ENCODE measurements at places on chromosomes 4 and X.

DNA sequence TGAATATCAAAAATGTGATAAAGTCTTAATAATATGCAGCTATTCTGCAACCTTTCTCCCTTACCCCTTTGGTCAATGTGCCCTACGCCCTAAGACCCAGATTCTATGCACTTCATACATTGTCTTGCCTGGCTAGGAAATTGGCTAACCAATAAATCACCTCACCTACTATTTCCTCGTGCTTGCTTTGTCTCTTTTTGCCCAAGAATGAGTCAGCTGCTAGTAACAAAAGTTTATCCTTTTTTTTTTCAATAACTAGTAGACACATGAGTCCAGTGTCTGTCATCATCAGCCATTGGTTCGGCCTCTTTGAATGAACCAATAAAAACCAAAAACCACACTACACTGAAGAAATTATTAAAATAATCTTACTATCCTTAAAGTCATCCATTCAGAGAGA is 387.1 kb downstream of the PPP3CA start:
- no peaks in the 10 kb centered on the region for H3K4me1 ChIP-seq
- H3K4me3 ChIP-seq: no peak overlapping the region
- H3K36me3 ChIP-seq: no peaks in the 10 kb centered on the region
- no peaks in the 10 kb centered on the region for H3K27me3 ChIP-seq
- H3K27ac ChIP-seq: no peak overlapping the region

- no peaks in the 10 kb centered on the region for H3K4me1 ChIP-seq
- H3K27me3 ChIP-seq: no peaks in the 10 kb centered on the region
- H3K27ac ChIP-seq: no peak overlapping the region
- no peak overlapping the region for H3K4me3 ChIP-seq
Observed at GRCh38 chrX:108833993-108834392, 97.6 kb upstream of the IRS4 start.

GRCh38 chrX:149433051-149433450 is 72.1 kb downstream of the IDS start:
- no peak overlapping the region for H3K4me3 ChIP-seq
- H3K27ac ChIP-seq: no peak overlapping the region
- no peaks in the 10 kb centered on the region for H3K4me1 ChIP-seq
- H3K36me3 ChIP-seq: no peaks in the 10 kb centered on the region
- no peaks in the 10 kb centered on the region for H3K27me3 ChIP-seq
- DNase-seq: no peak

DNA sequence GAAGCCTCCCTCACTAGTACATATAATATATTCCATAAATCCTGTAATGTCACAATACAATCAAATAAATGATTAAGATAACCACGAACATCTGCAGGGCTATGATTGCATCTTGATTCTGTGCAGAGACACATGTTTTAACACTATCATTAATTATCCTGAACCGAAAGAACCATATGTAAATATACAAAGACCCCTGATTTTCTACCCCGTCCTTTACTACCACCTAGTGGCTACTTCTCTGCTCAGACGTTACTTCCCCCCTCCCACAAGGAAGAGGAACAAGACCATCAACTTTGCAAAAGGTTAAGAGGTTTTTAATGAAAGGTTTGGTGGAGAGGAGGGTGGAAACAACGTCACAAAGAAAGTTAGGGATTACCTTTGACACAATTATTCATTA is 134.0 kb downstream of the COL4A6 start:
- no peak overlapping the region for H3K27ac ChIP-seq
- DNase-seq: no peak
- H3K4me1 ChIP-seq: no peaks in the 10 kb centered on the region
- H3K27me3 ChIP-seq: no peaks in the 10 kb centered on the region

GRCh38 chr4:172708184-172708583 is 460.4 kb upstream of the GALNT7 start:
- no peak overlapping the region for H3K27ac ChIP-seq
- no peaks in the 10 kb centered on the region for H3K4me1 ChIP-seq
- H3K36me3 ChIP-seq: no peaks in the 10 kb centered on the region
- DNase-seq: no peak

GRCh38 chrX:11336201-11336600 is 43.0 kb downstream of the AMELX start:
- no peak overlapping the region for H3K27ac ChIP-seq
- no peak overlapping the region for H3K4me3 ChIP-seq
- H3K36me3 ChIP-seq: no peaks in the 10 kb centered on the region
- no peak for DNase-seq

- H3K27ac ChIP-seq: no peak overlapping the region
- DNase-seq: no peak
- H3K27me3 ChIP-seq: no peaks in the 10 kb centered on the region
- H3K36me3 ChIP-seq: no peaks in the 10 kb centered on the region
- no peak overlapping the region for H3K4me3 ChIP-seq
Observed at GRCh38 chrX:104018126-104018525, 4.6 kb upstream of the H2BW1 start.

- H3K4me3 ChIP-seq: no peak overlapping the region
- no peak for DNase-seq
- H3K4me1 ChIP-seq: no peaks in the 10 kb centered on the region
- H3K27ac ChIP-seq: no peak overlapping the region
Observed at GRCh38 chrX:123487236-123487635, 245.6 kb downstream of the THOC2 start.

- H3K4me1 ChIP-seq: no peaks in the 10 kb centered on the region
- no peaks in the 10 kb centered on the region for H3K36me3 ChIP-seq
- H3K27me3 ChIP-seq: no peaks in the 10 kb centered on the region
- no peak overlapping the region for H3K4me3 ChIP-seq
- DNase-seq: peak; percentile 15
- H3K27ac ChIP-seq: no peak overlapping the region
Observed at GRCh38 chr4:177163532-177163931, 146.1 kb upstream of the NEIL3 start.

GRCh38 chr4:146271466-146271865 is 57.1 kb downstream of the REELD1 start:
- no peaks in the 10 kb centered on the region for H3K4me1 ChIP-seq
- H3K4me3 ChIP-seq: no peak overlapping the region
- no peak for DNase-seq
- H3K36me3 ChIP-seq: no peaks in the 10 kb centered on the region
- no peaks in the 10 kb centered on the region for H3K27me3 ChIP-seq

DNA sequence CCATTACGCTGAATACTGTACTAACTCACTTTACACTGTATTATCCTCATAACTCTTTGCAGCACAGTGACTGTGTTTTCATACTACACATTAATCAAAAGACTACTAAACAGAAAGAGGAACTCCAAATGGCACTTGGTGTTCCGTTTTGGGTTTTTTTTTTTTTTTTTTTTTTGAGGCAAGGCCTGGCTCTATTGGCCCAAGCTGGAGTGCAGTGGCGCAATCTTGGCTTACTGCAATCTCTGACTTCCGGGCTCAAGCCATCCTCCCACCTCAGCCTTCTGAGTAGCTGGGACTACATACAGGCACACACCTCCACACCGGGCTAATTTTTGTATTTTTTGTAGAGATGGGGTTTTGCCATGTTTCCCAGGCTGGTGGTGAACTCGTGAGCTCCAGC is 10.7 kb downstream of the KLHL8 start:
- peak; percentile 10 for DNase-seq
- no peaks in the 10 kb centered on the region for H3K36me3 ChIP-seq
- H3K4me1 ChIP-seq: no peaks in the 10 kb centered on the region
- H3K4me3 ChIP-seq: no peak overlapping the region
- no peak overlapping the region for H3K27ac ChIP-seq

GRCh38 chr4:122963216-122963615 is 40.8 kb upstream of the NUDT6 start:
- peaks cover 3% of the 10 kb centered on the region for H3K36me3 ChIP-seq
- no peaks in the 10 kb centered on the region for H3K4me1 ChIP-seq
- no peak overlapping the region for H3K4me3 ChIP-seq

- no peak overlapping the region for H3K27ac ChIP-seq
- peaks cover 3% of the 10 kb centered on the region for H3K27me3 ChIP-seq
- DNase-seq: no peak
- no peaks in the 10 kb centered on the region for H3K36me3 ChIP-seq
- H3K4me3 ChIP-seq: no peak overlapping the region
Observed at GRCh38 chrX:108268434-108269080, 169.7 kb downstream of the COL4A6 start.

GRCh38 chr4:118206627-118207026 is 146.2 kb downstream of the PRSS12 start:
- no peaks in the 10 kb centered on the region for H3K36me3 ChIP-seq
- H3K27ac ChIP-seq: no peak overlapping the region
- no peaks in the 10 kb centered on the region for H3K27me3 ChIP-seq
- no peak for DNase-seq
- H3K4me3 ChIP-seq: no peak overlapping the region

- no peaks in the 10 kb centered on the region for H3K4me1 ChIP-seq
- DNase-seq: no peak
- H3K27ac ChIP-seq: no peak overlapping the region
- no peak overlapping the region for H3K4me3 ChIP-seq
- H3K36me3 ChIP-seq: no peaks in the 10 kb centered on the region
Observed at GRCh38 chr4:87624698-87625097, 16.4 kb downstream of the DSPP start.

- H3K27me3 ChIP-seq: no peaks in the 10 kb centered on the region
- no peaks in the 10 kb centered on the region for H3K36me3 ChIP-seq
- H3K27ac ChIP-seq: no peak overlapping the region
- H3K4me1 ChIP-seq: no peaks in the 10 kb centered on the region
- H3K4me3 ChIP-seq: no peak overlapping the region
- no peak for DNase-seq
Observed at GRCh38 chrX:15292861-15293260, 22.6 kb downstream of the ASB11 start.

- no peaks in the 10 kb centered on the region for H3K27me3 ChIP-seq
- no peak overlapping the region for H3K4me3 ChIP-seq
- no peak for DNase-seq
- H3K4me1 ChIP-seq: no peaks in the 10 kb centered on the region
Observed at GRCh38 chr4:149426461-149426860, 389.2 kb downstream of the IQCM start.

DNA sequence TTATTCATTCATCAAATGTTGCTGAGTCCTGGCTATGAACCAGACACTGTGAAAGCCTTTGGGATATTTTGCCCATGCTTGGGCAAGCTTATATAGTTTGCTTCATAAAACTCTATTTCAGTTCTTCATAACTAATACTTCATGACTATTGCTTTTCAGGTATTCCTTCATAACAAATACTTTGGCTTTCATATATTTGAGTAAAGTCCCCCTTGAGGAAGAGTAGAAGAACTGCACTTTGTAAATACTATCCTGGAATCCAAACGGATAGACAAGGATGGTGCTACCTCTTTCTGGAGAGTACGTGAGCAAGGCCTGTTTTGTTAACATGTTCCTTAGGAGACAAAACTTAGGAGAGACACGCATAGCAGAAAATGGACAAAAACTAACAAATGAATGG is 1.7 kb upstream of the AFP start:
- H3K27me3 ChIP-seq: no peaks in the 10 kb centered on the region
- peak; percentile 0 for DNase-seq
- H3K4me1 ChIP-seq: no peaks in the 10 kb centered on the region
- H3K27ac ChIP-seq: no peak overlapping the region
- no peaks in the 10 kb centered on the region for H3K36me3 ChIP-seq
- no peak overlapping the region for H3K4me3 ChIP-seq

DNA sequence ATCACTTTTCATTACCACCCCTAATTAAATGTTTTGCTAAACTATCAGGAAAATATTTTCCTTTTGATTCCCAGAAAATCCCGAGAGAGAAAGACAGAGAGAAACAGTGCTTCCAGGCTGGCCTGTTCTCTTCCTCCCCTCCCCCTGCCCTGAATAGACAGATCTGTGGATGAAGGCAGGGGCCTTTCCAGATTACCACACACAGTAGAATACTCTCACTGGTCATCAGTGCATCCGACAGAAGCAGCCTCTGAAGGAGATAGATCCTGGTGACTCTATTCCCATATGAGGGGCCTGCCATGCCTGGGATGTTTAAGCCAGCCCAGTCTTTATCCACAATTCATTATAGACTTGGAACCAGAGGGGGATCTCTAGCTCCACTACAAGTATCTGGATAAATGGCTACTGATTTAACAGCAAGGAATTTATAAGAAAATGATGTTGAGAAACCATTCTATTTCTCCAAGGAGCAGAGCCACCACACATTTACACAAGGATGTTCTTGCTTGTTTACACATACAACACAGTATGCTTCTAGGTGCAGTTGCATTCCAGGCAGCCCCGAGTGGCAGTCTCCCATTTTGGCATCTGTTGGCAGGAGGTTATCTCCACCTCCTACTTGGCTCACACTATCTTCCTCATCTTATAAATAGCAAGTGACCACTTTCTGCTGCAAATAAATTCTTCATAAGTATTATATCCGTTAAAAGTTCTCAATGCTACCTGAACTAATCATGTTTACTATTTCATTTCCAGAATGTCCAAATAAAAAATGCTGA is 115.8 kb downstream of the HS6ST2 start:
- no peaks in the 10 kb centered on the region for H3K4me1 ChIP-seq
- no peak for DNase-seq
- no peak overlapping the region for H3K4me3 ChIP-seq
